ENCODE measurements at places on chromosomes 7 and 10. TPM values are rescaled to one million over a fixed set of nuclear protein-coding genes. Genes with fewer than 3 reads are reported as not detected.

GRCh38 chr7:17486835-17487234 lies 188.4 kb downstream of the AHR start:
- no peak for DNase-seq

- DNase-seq, result no peak
Measured at GRCh38 chr7:11579141-11579540, 252.9 kb downstream of the THSD7A start.

- no peak for DNase-seq
Measured at GRCh38 chr10:132105302-132105995, 39.7 kb downstream of the JAKMIP3 start.

DNA sequence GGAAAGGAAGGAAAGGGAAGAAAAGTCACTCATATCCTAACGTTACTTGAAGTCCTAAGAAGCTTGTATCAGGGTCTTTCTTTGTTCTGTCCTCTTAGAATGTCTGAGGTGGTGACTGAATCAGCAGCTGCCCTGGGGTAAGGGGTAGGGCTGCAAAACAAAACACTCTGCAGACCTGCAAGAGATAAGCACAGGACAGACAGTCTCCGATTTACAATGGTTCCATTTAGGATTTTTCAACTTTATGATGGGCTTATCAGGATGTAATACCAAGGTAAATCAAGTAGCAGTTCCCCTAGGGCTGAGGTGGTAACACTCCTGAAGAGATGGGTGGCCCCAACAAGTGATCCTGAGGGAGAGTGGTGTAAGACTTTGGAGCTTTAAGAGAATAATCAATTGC lies 16.5 kb downstream of the KDM7A start:
- no peak for DNase-seq

DNA sequence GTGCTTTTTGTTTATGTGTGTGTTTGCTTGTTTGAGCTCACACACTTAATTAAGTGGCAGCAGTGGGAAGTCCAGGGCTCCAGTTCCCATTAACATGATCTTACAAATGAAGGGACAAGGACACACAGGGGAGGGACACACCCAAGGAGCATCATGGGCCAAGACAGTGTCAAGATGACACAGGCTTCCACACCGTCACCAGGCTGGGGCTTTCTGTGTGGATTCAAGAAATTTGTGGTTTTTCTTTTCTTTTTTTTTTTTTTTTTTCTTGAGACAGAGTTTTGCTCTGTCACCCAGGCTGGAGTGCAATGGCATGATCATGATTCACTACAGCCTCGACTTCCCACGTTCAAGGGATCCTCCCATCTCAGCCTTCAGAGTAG lies 173.6 kb downstream of the KIAA1217 start:
- DNase-seq, result no peak

GRCh38 chr10:112950714-112951358 lies 789 bp downstream of the TCF7L2 start:
- peak; percentile 68 for DNase-seq

GRCh38 chr7:86955895-86956503 lies 103.5 kb downstream of the ELAPOR2 start:
- no peak for DNase-seq

GRCh38 chr7:158097453-158098124 lies 490.0 kb downstream of the PTPRN2 start:
- peak; percentile 49 for DNase-seq

GRCh38 chr10:130932326-130933007 lies 379.1 kb downstream of the TCERG1L start:
- DNase-seq, result no peak

DNA sequence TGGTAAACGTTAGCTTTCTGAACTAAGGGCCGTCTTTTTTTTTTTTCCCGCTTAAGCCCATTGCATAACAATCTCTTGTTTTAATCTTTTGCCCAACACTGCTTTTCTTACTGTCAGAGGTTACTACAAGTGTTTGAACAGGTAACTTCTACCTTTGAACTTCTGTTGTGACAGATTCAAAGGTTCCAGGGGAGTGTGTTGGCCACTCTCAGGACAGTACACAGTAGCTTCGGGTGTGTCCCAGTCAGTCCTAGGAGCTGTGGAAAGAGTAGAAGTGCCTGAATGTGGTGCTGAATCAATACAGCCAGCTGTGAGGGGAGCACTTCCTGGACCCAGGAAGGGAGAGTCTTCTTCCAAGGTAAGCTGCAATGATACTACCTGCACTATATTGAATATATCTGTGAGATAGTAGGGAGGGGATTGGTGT lies at the start of gene ACSL5:
TSS of gene ACSL5 (plus strand) at position 205 of the 427 bp plus-strand sequence. CDS start 20,831 bp downstream, outside the sequence.
- DNase-seq, result no peak

DNA sequence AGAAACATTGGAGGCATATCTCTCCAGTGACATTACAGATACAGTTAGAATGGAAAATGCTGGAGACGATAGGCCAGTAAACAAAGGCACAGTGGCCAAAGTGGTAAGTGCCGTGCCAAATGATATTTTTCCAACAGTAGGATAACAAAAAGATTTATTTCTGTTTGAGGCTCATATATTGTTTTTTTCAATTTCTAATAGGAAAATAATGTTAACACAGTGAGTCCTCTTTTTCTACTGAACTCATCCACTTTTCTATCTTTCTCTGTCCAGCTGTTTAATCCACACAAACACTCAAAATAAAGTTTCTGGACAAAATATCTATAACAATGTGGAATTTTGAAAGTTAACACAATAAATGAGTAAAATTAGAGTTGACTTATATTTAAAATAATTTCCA lies 201.3 kb downstream of the SEMA3E start:
- no peak for DNase-seq

- no peak for DNase-seq
Measured at GRCh38 chr7:138417078-138417700, 42.9 kb upstream of the TRIM24 start.

GRCh38 chr10:82742478-82742877 lies 867.5 kb downstream of the NRG3 start:
- no peak for DNase-seq

DNA sequence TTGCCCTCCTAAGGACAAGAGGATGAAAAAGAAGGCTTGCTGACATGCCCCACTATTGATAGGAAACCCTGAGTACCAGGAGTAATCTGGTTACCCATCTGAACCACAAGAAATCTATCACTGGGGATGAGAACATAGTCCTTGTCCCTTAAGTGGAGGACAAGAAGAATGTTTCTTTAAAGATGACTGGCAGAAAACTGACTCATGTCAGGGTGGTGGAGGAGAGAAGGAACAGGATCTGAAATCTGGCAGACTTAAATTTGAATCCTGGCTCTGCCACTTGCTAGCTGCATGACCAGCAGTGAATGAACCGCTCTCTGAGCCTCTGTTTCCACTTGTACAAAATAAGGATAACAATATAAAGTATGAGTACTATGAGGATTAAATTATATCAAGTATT lies 38.9 kb upstream of the XPNPEP1 start:
- DNase-seq, result no peak

GRCh38 chr10:80528185-80528700 lies 9.5 kb upstream of the SH2D4B start:
- DNase-seq, result no peak

DNA sequence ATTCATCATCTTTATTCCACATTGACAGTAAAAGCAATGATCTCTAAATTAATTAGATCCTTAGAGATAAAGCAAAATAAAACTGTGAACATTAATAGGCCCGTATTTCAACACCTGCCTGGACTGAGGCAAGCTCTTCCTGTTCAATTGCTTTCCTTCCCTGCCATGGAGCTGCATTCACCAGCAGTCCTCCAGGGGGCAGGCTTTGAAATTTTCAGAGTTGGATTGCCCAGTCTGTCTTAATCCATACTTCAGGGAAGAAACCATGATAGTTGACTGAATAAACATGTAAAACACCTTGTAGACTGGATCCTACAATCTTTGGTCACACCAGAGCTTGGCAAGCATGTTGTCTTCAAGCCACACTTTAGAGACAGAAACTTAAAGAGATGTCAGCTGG lies 936.6 kb downstream of the NRG3 start:
- no peak for DNase-seq

DNA sequence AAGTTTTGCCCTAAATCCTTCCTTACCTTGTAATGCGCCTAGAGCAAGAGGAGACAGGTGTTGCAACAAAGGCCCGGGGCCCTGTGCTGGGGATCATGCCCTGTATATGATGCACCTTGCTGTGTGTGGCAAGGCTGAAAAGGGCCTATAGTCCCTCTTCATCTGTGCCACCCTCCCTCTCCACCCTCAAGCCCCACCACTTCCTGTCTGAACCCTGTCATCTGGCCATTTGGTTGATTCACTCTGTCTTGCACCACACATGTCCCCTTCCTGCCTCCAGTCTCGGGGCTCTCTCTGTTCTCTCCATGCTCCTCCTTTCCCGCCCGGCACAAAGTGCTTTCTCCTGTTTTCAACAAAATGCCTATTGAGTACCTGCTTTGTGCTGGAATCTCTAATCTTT lies 11.5 kb upstream of the MALSU1 start:
- no peak for DNase-seq

FAM149B1 gene
- 18.3 TPM for total RNA-seq

ZNF467 gene
- 3.4 TPM for total RNA-seq

NPY gene
- total RNA-seq, result not detected

PAPSS2 gene
- 4.3 TPM for total RNA-seq

DPP6 gene
- 10.1 TPM for total RNA-seq

TWIST1 gene
- 10.6 TPM for total RNA-seq

VDAC2 gene
- total RNA-seq, result 196 TPM

All from suprapubic skin (tissue), 4 donors.